ENCODE measurements at places on chromosomes 13 and 19.
A peak's percentile ranks its signal among the peaks of the same experiment; 100 is the strongest.

DNA sequence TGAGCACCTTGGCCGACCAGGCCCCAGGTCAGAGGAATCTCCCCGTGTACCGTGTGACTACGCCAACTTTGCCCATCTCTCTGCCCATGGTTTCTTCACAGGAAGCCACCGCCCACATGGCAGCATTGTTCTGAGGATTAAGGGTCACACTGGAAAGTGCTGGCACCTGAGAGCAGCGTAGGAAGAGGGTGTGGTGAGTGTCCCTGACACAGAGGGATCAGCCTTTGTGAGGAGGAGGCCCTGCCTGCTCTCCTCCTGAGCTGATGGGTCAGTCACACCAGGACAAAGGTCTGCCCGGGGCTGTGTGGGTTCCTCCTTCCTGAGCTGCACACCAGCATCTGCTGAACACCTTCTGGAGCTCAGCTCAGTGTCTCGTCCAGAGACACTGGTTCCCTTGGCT, 32.2 kb upstream of the SLC15A1 start:
- no peak for DNase-seq

- no peak for DNase-seq
These were observed 14.0 kb upstream of the CELF5 start for GRCh38 chr19:3210347-3211017.

DNA sequence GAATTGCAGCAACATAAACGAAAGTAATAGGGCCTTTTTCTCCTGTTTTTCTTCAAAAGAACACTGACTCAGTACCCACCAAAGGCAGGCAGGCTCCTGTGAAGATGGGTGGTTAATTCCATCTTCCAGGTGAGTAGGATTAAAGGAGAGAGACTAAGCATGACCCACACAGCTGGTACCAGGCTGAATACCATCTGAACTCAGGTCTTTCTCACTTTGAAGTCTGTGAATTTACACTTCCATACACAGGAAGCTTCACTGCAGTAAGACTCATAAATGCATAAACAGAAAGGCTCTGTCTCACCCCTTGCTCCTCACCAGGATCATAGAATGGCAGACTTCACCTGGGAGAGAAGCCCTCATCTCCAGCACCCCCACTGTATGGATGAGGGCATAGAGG, 194.6 kb downstream of the KLF12 start:
- no peak for DNase-seq

DNA sequence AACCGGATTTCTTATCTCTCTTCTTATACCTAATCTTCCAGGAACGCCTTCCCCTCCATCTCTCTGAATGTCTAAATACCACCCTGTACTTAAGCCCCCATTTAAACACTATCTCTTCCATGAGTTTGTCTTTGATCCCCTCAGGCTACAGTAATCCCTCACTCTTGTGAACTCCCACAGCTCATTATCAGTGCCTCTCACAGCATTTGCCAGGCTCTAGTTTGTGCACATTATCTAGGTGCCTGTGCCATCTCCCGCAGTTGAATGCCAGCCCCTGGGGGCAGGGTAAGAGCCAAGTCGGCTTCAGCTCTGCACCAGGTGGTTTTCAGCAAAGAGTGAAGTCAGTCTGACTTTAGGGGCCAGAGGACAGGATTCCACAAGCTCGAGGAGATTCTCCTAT, 71.4 kb downstream of the FREM2 start:
- DNase-seq, result no peak

DNA sequence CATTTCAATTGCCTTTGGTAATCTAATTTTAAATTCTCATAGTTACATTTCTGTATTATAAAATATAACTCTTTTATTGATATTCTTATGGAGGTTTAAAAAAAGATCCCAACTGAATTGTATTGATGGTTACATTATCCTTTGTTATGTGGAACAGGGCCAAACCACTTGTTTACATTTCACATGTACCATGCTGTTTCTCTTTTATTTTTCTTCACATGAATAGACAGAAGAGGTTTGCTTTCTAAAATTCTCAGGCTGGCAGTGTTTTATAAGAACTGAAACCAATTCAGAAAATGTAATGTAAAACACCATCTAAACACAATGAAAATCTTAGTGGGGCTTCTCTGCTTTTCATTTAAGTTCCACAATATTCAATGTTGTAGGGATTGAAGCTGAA, 122.5 kb downstream of the GPC5 start:
- DNase-seq, result no peak

DNA sequence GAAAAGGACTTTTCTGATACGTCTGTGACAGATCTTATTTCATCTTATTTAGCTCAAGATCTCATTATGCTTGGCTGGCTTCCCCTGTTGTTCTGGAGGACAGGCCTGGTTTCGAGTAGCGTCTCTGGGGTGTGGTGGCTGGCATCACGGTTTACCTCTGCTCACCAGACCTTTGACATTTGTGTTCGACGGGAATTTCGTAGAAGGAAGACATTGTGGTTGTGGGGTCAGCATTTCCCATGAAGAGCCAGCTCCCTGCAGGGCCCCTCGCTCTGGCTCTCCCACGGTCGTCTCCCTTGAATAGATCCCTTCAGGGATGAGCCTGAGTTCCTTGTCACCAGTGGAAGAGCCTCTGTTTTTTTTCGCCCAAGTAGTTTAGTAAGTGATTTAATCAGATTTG, 78.6 kb upstream of the TEX29 start:
- DNase-seq, result no peak

DNA sequence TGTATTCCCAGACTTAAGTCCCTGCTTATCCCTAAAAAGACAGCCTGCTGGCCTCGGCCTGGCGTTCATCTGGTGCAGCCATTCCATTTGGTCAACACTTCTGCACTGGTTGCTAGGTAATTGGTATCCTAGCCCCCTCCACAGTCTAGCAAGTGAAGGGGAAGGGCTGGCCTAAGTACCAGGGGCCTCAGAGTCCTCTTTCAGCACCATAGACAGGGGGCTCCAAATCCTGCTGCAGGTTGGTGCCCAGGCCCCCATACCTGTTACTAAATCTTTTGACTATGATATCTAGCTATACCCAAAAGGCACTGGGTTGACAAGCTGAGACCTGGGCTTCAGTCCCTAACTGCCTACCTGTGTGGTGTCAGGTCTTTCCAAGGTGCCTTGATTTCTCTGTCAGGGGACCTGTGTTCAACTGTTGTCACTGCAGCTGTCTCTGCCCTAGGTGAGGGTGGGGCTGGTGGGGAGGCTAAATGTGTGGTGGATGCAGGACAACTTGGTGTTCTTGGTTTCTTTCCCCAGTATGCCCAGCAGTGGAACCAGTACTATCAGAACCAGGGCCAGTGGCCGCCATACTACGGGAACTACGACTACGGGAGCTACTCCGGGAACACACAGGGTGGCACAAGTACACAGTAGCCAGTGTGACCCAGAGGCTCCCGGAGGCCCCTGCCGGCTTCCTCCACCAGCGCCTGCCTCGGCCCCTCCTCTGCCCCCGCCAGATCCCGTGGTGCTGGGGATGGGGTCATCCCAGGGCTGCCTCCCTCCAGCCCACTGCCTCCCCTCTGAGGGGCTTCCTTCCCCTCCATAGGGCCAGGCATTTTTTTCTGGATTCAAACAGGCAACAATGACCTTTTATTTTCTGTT, 3.8 kb upstream of the CCDC97 start:
- no peak for DNase-seq

- peak; percentile 25 for DNase-seq
These were observed 39.0 kb downstream of the SERTM1 start for GRCh38 chr13:36712770-36713169.

DNA sequence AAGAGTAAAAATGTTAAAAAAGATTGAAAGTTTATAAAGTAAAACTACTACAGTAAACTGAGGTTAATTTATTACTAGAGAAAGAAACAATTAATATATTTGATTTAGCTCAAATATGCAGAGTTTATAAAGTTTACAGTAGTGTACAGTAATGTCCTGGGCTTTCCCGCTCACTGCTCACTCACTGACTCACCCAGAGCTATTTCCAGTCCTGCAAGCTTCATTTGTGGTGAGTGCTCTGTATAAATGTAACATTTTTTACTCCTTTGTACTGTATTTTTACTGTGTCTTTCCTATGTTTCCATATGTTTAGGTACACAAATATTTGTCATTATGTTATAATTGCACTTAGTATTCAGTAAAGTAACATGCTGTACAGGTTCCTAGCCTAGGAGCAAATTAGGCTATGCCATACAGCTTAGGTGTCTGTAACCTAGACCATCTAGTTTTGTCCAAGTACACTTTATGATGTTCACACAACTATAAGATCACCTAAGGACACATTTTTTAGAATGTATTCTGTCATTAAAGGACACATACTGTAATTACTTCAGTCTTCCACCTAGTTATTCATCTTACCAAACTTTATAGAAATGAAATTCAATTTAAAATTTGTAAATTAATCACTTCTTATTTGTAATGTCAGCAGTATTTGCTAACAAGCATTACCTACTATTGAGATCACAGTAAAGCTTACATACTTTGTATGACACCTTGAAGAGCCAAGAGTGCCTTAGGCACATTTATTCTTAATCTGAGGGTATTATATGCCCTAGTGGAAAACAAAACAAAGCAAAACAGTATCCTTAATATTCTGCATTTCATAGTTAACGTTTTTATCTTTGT, 683.4 kb downstream of the PCDH9 start:
- DNase-seq, result no peak

GRCh38 chr13:113598481-113598880, 13.9 kb downstream of the TFDP1 start:
- DNase-seq, result no peak

GRCh38 chr13:108533842-108534241, 95.6 kb upstream of the MYO16 start:
- no peak for DNase-seq

DNA sequence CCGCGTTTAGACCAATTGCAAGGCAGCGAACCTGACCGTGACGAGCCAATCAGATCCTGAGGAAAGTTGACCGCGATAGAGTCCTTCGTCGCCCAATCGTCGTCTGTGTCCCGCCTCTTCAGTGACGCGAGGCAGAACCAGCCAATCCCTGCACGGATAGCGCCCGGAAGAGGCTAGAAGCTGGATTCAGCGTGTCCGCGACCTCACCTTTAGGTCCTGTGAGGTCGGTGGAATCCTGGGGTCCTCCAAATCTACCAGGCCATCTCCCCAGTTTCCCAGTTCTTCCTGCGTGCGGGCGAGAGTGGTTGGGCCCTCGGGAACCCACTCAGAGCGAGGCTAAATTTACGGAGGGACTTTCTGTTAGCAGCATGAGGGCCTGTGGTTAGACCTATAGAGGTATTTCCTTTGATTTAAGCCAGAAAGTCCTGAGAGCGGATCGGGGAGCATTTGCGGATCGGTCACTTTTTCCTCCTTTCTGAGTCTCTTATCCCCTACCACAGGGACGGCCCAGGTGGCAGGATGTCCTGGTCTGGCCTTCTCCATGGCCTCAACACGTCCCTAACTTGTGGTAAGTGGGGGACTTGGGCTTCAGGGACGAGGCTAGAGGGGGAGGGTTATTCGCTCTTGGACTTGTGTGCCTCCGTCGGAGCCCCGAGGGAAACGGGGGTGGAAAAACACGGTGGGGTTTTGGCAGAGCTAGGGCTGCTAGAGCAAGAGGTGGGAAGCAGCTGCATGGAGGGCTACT, at the start of gene MRPS12:
Gene MRPS12 (plus strand): TSS at position 169 of the 745 bp plus-strand sequence. CDS start 351 bp downstream, at position 520.
- peak; percentile 99 for DNase-seq

GRCh38 chr13:29323954-29324353, 271.5 kb downstream of the SLC7A1 start:
- DNase-seq, result no peak

DNA sequence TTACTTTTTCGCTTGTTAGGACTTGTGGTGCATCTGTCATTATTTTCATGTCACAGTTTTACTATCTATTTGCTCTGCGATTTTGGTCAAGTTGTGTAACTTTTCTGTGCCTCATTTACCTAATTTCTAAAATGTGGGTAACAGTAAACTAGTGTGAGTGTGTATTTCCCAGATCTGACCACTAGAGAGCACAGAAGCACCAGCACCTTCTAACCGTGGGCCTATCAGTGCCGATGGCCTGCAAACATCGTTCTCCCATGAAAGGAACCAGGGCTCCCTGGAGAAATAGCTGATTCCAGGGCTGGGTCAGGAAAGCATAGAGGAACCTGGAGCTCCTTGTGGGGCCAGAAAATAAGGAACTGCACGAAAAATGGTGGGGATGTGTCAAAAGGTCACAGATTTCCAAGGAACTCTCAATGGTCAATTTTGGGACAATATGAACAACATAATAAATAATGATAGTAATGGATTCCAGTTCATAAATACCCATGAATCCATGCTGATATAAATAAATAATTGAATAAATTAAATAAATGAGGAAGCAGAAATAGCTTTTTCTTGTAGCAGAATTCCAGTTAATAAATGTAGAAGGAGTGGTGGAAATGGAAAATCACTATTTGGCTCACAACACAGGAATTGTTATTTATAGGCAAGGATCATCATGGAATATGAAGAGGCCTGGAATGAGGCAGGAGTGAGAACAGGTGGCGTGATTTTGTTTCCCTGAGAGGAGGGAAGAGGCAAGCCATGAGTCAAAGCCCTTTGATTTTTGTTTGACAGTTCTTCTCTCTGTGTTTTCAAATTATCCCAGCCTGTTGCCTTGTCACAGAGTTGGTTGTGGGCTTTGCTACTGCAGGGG, 31.1 kb downstream of the CEACAM8 start:
- DNase-seq, result no peak

DNA sequence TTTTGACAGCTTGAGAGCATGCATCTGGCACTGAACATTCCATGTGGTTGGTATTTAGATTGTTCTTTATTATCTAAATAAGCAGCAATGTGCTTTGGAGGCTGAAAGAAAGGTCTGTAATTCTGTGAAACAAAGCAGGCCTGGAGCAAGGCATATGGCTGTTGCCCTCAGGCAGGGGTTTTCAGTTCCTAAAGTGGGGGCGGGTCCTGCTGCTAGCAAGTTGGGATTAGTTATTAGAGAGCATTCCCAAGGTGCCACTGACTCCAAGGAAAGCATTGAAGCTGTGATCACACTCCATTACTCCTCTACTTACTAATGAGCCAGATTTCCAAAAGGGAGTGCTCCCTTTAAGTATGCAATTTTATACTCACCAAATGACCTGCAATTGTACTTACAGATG, 432.2 kb downstream of the OLFM4 start:
- no peak for DNase-seq

- DNase-seq, result no peak
These were observed 1.4 kb downstream of the UPF1 start for GRCh38 chr19:18833141-18833476.

- no peak for DNase-seq
These were observed 6.0 kb upstream of the EML2 start for GRCh38 chr19:45645068-45645630.

DNA sequence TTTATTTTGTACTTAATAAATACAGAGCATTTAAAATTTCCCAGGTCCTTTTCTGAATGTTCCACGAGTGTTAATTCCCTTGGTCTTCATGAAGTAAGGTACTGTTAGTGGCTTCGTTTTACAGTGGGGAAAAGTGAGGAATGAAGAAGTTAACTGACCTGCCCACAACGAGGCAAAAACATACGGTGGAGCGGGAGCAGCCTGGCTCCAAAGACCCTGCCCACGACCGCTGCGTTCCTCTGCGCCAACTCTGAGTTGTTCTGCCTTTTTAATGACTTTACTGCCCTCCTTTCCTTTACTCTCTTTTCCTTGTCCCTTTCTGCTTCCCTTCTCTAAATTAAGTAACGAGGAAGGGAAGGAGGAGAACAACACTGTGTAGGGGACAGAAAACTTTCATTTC, 392.9 kb downstream of the PCDH9 start:
- DNase-seq, result no peak
